IPS-NIHi11 (cell line): ENCODE measurements at places on chromosomes 13 and 19.

GRCh38 chr13:76797361-76797760 is 88.8 kb downstream of the KCTD12 start:
- no peak for DNase-seq

DNA sequence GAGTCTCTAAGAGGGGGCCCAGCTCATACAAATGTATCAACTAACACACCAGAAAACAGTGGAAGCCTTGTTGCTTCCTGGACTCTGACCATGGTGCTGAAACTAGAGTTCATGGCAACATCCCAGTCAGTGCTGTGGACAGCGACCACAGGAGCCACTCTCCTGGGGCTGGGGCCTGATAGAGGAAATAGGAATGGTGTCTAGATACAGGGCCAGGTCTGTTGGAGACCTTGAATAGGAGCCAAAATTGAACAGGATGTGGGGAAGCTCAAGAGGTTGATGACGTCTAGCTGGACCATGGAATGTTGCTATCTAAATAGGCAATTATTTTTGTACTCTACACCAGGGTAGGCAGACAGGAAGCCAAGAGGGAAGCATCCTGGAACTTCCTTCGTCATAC is 21.7 kb downstream of the LILRB4 start:
- DNase-seq: peak; percentile 45

- no peak for DNase-seq
Measured at GRCh38 chr13:44232774-44233173, 140.8 kb upstream of the SERP2 start.

DNA sequence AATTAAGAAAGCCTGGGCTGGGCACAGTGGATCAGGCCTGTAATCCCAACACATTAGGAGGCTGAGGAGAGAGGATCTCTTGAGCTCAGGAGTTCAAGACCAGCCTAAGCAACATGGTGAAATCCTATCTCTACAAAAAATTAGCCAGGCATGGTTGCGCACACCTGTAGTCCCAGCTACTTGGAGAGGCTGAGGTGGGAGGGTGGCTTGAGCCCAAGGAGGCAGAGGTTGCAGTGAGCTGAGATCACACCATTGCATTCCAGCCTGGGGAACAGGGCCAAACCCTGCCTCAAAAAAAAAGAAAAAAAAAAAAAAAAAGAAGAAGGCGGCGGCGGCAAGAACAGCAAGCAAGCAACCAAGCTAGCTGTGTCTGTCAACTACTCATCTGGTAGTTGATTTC is 26.7 kb downstream of the TSC22D1 start:
- no peak for DNase-seq

GRCh38 chr19:18503971-18504885 is 17.6 kb downstream of the ELL start:
- no peak for DNase-seq

DNA sequence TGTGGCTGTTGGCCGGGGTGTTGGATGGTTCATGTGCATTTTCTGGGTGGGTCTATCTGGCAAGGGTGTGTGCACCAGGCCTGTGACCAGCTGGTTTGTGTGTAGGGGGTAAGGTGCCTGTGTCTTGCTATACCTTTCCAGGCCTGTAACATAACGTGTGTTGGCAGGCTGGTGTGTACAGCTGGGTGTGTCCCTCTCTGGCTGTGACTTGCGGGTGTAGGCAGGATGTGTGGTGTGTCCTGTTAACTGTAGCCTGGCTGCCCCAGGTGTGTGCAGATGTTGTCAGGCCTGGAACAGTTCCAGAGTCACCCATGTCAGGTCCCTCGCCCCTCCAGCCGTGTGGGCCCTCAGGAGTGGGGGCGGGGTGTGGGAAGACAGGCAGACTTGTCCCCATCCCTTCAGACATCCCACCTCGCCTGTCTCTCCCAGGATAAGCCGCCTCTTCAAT is 9.8 kb downstream of the KCTD15 start:
- DNase-seq: no peak

GRCh38 chr19:49114630-49115363 is 627 bp downstream of the LIN7B start:
- peak; percentile 60 for DNase-seq

DNA sequence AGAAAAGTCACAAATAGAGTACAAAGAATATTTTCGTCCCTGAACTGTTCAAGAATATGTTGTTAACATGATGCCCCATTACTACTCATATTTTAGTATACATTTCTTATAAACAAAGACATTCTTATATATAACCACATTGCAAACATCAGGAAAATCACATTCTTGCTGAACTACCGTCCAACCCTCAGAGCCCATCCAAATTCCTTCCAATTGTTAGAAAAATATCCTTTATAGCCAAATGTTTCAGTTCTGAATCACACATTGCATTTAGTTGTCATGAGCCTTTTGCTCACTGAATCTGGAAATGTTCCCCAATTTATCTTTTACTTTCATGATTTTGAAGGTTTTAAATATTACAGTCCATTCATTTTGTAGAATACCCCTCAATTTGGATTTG is 467.8 kb upstream of the ARGLU1 start:
- DNase-seq: no peak

DNA sequence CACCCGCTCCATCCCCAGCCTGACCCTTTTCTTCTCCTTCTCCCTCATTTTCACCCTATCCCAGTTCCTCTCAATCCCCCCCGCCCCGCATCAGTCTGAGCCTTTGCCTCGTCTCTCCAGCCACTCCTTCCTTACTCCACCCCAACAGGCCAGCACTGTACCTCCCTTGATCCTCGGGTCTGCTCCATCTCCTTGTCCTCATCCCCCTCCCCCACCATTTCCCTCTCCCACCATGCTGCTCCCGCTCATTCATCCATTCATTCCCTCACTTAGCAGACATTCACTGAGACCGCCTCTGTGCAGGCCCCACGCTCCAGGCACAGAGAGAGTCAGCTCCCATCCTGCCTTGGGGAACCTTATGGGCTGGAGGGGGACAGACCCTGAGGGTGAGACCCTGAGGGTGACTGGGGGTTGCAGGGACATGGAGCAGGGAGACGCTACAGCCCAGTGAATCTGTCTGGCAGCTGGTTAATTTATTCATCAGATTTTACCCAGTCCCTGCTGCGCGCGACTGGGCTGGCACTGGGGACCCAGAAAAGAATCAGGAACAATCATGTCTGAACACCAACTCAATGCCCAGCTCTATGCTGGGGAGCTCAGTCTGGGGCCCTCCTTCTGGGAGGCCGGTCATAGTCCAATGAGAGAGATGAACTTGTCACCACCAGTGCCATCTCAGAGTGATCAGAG is 881 bp downstream of the ARHGAP33 start:
- no peak for DNase-seq

- no peak for DNase-seq
Measured at GRCh38 chr19:1938071-1938470, 2.9 kb upstream of the CSNK1G2 start.

- DNase-seq: no peak
Measured at GRCh38 chr19:14440049-14440448, 6.9 kb downstream of the PKN1 start.

DNA sequence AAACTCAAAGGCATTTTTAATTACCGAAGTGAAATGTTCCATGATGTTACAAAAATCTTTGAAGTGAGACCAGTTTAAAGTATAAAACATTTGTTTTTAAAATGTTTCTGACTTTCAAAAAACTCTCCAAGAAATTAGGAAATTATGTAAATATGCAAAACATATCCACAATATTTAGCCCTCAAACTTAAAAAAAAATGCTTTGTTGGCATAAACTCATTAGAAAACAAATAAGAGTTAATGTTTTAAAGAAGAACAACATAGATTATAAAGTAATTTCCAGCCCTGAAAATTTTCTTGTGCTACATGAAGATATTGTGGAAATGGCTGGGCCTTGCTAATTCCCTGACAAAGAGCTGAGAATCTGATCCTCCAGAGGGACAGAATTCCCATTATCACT is 199.7 kb upstream of the STARD13 start:
- no peak for DNase-seq

- DNase-seq: no peak
Measured at GRCh38 chr13:111657013-111657412, 336.6 kb downstream of the TEX29 start.

DNA sequence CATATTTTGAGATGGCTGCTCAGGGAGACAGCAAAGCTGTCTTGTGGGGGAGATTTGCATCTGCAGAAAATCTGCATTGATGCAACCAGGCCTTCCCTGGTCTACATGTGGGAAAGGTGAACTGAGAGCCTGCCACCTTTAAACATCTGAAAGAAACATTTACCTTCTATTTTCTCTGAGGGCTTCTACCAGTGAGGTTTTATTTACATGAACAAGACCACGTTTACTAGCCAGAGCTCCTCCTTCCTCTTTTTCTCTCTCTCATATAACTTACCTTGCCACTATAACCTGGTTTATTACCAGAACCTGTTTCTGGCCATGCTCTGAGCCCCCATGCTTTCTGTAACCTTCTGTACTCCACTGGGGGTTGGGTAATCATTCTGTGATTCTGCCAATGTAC is 14.4 kb upstream of the RUBCNL start:
- peak; percentile 0 for DNase-seq

DNA sequence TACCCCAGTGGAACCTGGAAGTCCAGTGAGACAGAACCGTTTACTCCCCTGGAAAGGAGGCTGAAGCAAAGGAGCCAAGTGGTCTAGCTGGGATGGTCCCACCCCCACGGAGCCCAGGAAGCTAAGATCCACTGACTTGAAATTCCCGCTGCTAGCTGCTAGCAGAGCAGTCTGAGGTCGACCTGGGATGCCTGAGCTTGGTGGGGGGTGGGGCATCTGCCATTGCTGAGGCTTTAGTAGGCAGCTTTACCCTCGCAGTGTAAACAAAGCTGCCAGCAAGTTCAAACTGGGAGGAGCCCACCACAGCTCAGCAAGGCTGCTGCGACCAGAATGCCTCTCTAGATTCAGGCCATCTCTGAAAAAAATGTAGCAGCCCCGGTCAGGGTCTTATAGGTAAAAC is 437.0 kb downstream of the SUCLA2 start:
- no peak for DNase-seq

DNA sequence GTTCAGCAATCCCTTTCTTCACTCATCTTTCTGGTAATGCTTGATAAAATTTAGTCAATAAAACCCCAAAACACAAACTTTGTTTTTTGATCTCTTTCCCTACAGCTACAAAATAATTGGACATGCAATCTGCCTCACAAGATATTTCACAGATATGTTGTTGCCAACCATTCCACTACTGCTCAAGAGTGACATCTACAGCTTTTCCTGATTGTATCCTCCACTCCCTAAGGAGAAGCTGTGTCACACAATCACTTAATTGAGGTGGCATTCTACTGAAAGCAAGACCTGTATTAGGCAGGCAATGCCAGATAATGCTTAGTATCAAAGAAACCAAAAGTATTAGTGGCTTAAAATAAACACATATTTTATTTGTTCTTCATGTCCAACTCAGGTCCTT is 1646.2 kb upstream of the SPRY2 start:
- peak; percentile 16 for DNase-seq

- DNase-seq: no peak
Measured at GRCh38 chr13:95893861-95894260, 159.3 kb downstream of the UGGT2 start.

GRCh38 chr13:91017031-91017668 is 330.3 kb upstream of the MIR17HG start:
- peak; percentile 70 for DNase-seq

GRCh38 chr19:35995048-35995993 is at the start of gene SDHAF1:
Gene SDHAF1, plus strand, starts transcription at chr19:35995188. Its CDS starts 87 bp downstream, at chr19:35995275.
- peak; percentile 97 for DNase-seq

GRCh38 chr13:30832845-30833332 is 73.2 kb upstream of the MEDAG start:
- peak; percentile 78 for DNase-seq

DNA sequence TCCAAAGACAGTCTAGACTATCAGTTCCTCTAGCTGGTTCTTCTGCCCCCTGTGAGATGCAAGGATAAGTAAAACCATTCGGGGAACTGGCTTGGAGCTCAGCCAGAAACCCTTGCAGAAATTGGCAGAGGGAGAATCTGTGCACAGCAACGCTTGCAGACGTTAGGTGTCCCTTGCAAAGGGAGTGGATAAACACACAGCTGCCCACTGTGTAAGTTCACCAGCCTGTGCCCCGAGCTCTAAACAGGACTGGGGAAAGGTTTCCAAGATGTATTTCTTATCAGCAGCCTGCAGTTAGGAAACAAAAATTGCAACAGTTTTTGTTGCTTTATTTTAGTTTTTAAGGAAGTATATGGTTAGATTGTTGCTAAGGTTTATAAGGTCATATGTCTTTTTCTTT is 19.0 kb upstream of the ADGRE1 start:
- DNase-seq: no peak

- DNase-seq: peak; percentile 79
Measured at GRCh38 chr19:57664269-57665127, 4.2 kb upstream of the ZSCAN4 start.

DNA sequence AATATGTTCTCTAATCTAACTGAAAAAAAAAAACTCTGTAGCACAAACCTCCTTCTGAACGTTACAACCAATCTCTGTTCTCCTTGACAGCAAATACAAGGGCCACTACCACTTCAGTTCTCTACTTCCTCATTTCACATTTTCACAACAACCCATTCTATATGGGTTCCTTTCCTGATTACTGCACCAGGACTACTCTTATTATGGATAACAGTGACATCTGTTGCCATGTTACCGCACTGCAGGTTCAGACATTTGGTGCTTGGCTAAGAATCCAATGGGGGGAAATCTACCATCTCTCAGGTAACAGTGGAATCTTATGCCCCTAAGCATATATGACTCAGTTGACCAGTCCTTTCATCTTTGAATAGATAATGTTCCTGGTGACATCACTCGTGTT is 11.6 kb upstream of the FPR3 start:
- DNase-seq: peak; percentile 18

- no peak for DNase-seq
Measured at GRCh38 chr13:78185700-78186099, 267.1 kb upstream of the EDNRB start.

DNA sequence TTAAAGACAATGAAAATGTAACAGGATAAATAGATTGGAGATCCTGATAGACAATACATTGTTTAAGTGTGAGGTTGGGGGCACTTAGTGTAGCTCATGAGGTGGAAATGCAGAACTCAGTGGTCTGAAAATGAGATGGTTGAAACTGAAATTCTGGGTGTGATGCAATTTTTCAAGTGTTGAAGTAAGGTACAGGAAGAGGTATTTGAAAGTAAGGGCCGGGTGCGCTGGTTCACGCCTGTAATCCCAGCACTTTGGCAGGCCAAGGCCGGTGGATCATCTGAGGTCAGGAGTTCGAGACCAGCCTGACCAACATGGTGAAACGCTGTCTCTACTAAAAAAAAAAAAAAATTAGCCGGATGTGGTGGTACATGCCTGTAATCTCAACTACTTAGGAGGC is 113.0 kb downstream of the UFM1 start:
- DNase-seq: no peak

GRCh38 chr19:35458731-35459391 is 10.8 kb downstream of the FFAR2 start:
- DNase-seq: no peak

GRCh38 chr19:4229179-4229931 is at the start of gene EBI3:
Gene EBI3, plus strand, starts transcription at chr19:4229523. Its CDS starts 28 bp downstream, at chr19:4229551.
- no peak for DNase-seq
